ENCODE measurements at places on chromosomes 2 and 18.

DNA sequence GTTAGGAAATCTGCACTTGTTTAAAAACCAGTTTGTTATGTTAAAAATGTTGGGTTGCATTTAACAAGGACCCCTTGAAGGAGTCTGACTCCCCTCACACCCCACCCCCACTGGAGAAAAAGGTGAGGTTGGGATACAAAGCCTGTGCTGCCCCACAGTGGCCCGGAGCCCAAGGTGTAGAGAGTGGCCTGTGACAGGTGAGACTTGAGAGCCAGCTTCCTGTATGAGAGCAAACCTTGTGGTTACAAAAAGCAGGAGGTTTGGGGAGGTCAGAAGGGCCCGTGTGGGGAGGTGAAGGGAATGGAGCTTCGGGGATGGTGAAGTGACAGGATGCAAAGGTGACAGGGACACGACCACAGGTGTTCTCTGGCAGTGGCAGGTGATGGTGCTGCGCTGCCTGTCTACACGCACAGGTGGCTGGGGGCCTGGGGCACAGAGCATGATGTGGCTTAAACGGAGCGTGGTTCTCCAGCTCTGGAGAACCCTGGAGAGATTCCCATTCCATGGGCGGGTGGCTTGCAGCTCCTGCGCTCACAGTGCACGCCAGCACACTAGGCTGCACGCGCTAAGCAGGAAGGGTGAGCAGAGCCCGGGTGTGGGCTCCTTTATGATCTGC, 29.0 kb downstream of the IMPA2 start:
- no peak for DNase-seq

DNA sequence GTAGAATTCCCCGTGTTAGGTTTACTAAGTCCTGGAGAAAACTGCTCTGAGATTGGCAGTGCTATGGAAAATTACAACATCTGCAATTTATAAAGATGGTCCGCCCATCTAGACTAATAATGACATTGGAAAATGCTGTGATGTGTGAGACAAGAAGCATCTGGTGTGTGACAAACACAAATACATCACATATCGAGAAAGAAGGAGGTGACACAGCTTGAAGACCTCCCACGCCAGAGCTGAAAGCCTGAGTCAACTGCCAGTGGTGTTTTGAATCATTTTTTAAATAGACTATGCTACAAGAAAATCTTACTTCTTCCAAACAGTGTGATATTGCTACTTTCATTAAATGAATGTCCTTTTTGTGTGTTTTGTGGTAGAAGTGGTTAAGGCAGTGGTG, 8.6 kb upstream of the ANO7 start:
- no peak for DNase-seq

DNA sequence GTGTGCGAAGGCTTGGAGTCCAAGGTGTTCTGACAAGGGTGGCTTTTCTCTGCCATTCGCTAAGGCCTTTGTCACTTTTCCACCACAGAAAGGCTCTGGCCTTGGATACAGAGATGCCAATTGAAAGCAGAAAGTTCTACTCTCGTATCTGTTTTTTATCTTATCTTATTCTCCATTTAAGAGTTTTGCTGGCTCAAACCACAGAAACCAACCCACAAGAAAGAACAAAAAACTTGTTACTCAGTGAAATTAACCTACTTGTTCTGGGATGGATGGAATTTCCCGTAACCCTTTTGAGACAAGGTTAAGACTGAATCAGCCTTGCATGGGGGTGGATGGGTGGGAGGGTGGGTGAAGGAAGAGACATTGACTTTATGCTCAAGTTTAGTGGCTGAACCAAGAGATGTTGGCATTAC, 221.7 kb downstream of the CDH20 start:
- no peak for DNase-seq

GRCh38 chr2:40034198-40034597, 255.1 kb upstream of the THUMPD2 start:
- no peak for DNase-seq

DNA sequence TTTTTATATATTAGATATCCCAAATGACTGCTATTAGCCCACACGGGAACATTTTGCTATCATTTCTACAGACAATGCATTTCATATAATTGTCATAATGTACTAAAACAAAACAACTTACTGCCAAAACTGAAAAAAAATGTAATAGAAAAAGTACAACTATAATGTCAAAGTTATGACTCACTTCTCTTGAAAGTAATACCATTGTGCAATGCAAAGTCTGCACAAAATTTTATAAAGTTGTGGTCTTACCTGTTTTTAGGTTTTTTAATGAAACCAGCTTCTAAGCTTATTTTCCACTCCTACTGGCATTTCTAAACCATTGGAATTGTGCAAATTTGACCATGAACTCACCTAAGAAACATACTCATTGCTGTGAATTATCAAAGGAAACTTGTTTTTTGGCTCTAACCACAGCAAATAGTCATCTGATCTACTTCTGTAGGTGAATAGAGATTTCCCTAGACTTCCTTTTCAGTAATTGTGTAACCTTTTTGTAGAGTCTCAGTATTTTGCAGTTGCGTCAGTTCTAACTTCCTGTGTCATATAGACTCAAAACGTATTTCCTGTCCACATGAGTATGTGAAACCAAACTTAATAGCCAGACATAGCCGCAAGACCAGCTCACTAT, 31.9 kb upstream of the TFPI start:
- DNase-seq: no peak

- DNase-seq: no peak
Observed at GRCh38 chr18:27922780-27923179, 254.2 kb downstream of the CDH2 start.

GRCh38 chr2:3127710-3128109, 249.9 kb downstream of the EIPR1 start:
- DNase-seq: no peak

DNA sequence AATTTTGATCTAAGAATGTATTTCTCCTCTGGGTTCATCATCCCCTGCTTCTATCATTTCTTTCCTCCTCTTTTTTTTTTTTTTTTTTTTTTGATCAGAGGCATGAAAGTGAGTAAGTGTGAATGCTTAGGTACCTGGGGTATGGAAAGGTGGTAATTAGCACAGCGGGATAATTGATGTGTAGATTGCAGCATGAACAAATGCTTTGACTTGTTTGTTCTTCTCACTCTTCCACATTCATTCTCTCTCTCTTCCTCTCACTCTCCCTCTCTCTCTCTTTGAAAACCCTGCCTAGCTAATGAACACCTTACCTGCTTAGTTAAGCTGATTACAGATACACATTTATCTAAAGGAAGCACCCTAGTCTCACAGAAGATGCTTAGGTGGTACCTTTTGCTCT, 74.7 kb downstream of the ZEB2 start:
- DNase-seq: no peak

GRCh38 chr18:9616049-9616448, 1.7 kb upstream of the PPP4R1 start:
- DNase-seq: no peak

- no peak for DNase-seq
Observed at GRCh38 chr2:100818606-100819369, 1.2 kb upstream of the NPAS2 start.

GRCh38 chr2:104045071-104045470, 808.8 kb upstream of the POU3F3 start:
- no peak for DNase-seq

GRCh38 chr18:57738078-57738477, 65.0 kb downstream of the ATP8B1 start:
- no peak for DNase-seq

DNA sequence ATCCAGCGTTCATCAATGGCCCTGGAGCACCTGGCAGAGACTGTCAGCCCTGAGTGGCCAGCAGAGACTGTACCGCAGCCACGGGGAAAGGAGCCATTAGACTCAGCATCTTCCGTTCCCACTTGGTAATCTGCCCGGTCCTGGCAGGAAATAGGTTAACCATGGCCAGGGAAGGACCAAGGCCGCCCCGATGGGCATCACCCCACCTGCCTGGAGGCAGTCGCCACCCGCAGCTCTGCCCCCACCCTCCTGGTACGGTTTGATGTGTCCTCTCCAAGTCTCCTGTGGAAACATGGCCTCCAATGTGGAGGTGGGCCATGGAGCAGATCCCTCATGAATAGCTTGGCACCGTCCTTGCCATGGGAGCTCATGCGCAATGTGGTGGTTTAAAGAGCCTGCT, 75.3 kb downstream of the RTP5 start:
- no peak for DNase-seq

- DNase-seq: no peak
Observed at GRCh38 chr2:241617431-241618154, 19.4 kb downstream of the THAP4 start.

GRCh38 chr2:188497726-188498125, 206.1 kb downstream of the GULP1 start:
- no peak for DNase-seq

DNA sequence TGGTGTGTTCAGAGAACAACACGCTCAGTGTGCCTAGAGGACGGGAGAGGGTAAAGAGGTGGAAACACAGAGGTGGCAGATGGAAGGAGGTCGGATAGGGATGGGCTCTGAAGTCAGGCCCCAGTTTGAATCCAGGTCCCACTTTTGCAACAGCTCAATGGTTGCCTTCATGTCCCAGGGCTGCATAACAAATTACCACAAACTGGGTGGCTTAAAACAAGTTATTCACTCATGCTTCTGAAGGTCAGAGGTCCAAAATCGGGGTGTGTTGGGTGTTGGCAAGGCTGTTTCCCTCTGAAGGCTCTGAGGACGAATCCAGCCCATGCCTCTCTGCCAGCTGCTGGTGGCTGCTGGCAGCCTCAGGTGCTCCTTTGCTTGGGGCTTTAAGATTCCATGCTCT, 12.7 kb upstream of the ADCY3 start:
- no peak for DNase-seq

DNA sequence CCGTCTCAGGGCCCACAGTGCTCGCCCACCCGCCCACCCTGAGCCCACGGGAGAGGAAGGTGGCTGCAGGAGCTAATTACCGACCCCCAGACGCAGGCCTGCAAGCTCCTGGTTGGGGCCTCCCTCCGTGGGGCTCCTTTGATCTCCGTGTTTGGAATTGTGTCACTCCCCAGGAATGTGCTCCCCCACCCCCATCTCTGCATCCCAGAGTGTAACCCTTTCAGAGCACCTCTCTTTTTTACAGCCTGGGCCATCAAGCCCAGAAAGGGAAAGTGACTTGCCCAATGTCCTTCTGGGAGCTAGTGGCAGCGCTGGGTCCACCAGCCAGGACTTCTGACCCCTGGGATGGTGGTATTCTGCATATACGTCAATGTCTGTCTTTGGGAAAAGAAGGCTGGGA, 335.1 kb downstream of the CYRIA start:
- no peak for DNase-seq

DNA sequence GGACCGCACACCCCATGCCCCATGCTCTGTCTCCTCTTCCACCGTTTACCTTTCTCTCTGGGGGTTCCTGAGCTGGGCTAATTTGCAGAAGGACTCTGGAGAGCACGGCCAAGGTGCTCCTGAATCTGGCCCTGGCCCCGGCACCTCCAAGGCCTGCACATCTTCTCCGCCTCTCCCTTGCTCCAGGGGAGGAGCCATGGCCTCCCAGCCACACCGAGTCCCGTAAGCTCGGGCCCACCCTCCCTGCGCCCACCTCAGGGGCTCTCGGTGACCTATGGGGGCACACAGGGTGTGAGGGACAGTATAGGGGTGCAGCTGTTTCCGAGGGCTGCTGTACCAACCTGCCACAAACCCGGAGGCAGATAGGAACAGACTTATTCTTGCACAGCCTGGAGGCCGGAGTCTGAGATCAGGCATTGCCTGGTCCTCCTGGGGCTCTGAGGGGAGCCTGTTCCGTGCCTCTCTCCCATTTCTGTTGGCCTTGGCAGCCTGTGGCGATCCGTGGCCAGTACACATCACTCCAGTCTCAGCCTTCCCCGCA, 127.3 kb upstream of the GPC1 start:
- DNase-seq: no peak

DNA sequence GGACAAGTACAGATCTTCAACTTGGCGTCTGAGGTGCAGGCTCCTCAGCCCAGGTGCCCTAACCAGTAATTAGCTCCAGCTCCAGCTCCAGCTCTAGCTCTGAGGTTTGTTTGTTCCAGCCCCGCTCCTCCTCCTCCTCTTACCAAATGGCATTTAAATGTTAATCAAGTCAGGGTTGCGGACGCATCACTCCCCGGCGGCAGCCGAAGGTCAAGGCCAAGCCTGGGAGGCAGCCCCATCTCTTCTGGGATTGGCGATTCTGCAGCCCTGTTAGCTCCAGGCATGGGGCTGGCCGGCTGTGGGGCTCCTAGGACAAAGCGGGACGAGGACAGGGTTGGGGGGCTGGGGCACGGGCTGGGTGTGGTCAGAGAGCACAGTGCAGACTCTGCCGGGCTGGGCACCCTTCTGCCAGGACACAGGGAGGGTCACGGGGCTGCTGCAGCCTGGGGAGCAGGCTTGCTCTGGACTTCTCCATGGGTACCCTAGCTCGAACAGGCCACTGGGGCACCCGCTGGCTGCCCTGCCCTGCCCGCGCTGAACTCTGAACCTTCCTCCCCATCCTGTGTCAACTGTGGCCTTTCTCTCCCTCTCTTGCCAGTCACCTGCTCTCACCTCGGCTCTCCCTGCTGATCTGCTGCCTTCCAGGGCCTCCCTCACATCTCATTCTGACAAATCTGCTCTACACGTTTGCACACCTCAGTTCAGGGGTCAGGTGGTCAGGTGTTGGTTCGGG, 203.3 kb downstream of the CELF4 start:
- DNase-seq: no peak

DNA sequence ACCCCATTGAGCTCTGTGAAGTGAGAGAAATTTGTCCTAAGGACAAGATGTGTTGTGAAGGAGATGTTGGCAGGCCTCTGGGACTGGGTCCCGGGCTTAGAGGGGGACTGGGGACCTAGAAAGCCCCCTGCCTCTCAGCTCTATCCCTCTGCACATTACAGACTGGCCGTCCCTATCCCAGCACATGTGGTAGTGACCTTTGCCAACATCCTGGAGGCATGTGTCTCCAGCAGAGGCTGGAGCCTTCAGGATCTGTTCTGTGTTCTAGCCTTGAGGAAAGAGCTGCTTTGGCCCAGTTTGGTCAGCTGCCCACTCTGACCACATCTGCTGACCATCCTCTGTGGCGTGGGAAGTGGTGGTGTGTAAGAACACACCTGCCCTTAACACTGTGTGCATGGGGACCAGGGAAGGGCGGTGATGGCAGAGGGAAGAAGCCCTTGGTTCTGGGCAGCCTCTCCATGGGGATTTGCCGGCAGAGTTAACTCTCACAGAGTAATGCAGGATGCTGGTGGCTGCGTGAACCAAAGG, 33.4 kb downstream of the NCK2 start:
- no peak for DNase-seq

DNA sequence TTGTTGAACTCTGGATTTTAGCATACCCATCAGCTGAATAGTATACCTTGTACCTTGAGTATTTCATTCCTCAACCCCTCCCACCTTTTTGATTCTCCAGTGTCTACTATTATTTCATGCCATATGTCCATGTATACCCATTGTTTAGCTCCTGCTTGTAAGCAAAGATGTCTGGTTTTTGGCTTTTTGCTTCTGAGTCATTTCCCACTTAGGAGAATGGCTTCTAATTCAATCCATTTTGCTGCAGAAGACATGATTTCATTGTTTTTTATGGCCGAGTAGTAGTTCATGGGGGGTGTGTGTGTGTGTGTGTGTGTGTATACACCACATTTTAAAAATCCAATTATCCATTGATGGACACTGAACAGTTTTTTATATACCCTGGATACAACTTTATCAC, 24.3 kb upstream of the MOCOS start:
- DNase-seq: no peak

GRCh38 chr2:236847538-236848263, 238.0 kb upstream of the COPS8 start:
- no peak for DNase-seq

All from activated CD4-positive, alpha-beta T cell treated with anti-CD3 and anti-CD28 coated beads, Interleukin-2, amount 50 U/mL, for 24 hours (primary cell).